Stimulated activated CD8-positive, alpha-beta memory T cell treated with anti-CD3 and anti-CD28 coated beads, Interleukin-4, amount 100 ng/mL, for 1 hour (primary cell): ENCODE measurements at places on chromosomes 5 and 9.

DNA sequence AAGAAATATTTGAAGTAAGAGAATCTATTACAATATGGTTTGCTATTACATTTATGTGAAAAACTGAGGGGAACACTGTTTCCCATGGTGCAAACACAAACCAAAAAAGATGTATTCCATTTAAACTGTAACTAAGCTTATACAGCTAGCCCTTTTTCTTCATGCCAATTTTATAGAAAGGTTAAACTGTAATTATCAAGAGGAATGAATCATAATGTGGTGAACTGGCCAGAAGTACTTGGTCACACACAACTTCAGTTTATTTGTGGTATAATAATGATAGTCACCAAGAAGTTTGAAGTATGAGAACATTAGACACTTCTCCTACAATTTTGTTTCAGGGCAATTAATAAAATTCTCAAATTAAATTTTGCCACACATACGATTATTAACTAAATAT, 177.9 kb downstream of the XRCC4 start:
- no peak for DNase-seq

GRCh38 chr5:171640480-171640879, 145.1 kb upstream of the SMIM23 start:
- no peak for DNase-seq

GRCh38 chr5:103286622-103287021, 28.1 kb downstream of the MACIR start:
- DNase-seq = no peak

DNA sequence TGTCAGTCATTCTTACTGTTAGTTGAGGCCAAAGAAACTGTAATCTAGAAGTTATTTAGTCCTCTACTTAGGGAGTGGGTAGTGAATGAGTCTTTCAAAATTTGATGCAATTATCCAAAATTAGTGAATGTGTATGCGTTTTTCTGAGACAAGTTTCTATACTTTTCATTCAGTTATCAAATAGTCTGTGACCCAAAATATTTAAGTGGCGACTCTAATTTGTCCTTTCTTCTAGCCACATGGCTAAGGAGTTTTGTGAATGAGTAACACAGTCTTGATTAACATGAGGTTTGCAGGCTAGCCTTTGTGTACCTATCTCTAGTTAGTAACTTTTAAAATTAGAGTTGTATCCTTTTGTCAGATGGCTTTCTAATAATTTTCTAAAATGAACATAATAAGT, 45.6 kb downstream of the COMMD10 start:
- DNase-seq = no peak

DNA sequence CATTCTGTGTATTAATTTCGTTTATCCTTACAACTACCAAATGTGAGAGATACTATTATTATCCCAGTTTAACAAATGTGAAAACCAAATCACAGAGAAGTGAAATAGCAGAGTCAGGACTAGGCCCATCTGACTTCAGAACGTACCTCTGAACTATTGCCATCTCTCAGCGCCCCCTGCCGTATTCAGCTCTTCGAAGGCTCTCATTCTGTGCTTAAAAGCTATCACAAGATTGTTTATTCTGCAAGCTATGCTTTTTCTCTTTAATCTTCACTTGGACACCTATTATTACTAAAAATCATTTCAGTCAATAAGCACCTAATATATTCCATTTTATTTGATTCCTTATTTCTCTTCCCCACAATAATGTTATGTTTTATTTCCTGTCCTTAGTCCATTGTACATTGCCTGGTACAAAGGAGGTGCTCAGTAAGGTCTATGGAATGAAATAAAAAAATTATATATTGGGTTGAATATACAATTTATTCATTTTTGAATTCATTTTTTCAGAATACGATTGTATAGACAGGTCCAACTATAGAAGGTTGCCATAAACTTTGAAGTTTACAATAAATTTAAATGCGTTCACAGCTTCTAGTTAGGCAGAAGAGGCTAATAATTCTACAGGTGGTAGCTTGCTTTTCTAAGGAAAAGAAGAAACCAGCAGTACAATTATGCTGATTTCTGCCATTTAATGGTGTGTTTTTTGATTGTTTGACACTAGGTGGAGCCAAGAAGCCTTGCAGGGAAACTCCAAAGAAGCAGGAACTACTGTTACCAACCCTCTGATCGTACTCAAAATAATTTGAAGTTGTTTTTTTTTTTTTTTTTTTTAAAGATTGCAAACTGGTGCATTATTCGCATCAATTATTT, 202.2 kb upstream of the DMRTA1 start:
- DNase-seq = no peak

- DNase-seq = no peak
Observed at GRCh38 chr9:131739133-131739958, 530 bp downstream of the RAPGEF1 start.

DNA sequence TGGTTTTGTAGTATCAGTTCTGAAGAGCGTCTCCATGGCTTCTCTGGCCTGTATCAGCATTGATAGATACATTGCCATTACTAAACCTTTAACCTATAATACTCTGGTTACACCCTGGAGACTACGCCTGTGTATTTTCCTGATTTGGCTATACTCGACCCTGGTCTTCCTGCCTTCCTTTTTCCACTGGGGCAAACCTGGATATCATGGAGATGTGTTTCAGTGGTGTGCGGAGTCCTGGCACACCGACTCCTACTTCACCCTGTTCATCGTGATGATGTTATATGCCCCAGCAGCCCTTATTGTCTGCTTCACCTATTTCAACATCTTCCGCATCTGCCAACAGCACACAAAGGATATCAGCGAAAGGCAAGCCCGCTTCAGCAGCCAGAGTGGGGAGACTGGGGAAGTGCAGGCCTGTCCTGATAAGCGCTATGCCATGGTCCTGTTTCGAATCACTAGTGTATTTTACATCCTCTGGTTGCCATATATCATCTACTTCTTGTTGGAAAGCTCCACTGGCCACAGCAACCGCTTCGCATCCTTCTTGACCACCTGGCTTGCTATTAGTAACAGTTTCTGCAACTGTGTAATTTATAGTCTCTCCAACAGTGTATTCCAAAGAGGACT, 1.5 kb downstream of the GPR21 start:
- no peak for DNase-seq

- DNase-seq = no peak
Observed at GRCh38 chr5:133610489-133611356, 1.6 kb downstream of the FSTL4 start.

DNA sequence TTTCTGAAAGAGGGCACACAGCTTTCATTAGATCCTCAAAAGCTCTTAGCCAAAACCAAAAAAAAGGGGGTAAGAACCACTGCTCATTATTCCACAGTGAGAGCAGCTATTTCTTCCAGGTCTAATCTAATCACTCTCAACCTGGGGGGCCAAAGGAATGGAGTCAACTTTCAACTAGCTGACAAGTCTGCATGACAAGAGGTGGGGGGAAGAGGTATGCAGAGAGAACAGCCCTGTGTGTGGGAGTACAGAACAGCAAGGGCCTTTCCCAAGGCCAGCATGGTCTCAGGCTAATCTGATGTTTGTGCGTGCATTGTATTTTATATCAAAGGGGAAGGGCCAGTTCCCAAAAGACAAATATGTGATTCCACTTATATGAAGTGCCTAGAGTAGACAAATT, 36.9 kb upstream of the PIP5K1B start:
- no peak for DNase-seq

DNA sequence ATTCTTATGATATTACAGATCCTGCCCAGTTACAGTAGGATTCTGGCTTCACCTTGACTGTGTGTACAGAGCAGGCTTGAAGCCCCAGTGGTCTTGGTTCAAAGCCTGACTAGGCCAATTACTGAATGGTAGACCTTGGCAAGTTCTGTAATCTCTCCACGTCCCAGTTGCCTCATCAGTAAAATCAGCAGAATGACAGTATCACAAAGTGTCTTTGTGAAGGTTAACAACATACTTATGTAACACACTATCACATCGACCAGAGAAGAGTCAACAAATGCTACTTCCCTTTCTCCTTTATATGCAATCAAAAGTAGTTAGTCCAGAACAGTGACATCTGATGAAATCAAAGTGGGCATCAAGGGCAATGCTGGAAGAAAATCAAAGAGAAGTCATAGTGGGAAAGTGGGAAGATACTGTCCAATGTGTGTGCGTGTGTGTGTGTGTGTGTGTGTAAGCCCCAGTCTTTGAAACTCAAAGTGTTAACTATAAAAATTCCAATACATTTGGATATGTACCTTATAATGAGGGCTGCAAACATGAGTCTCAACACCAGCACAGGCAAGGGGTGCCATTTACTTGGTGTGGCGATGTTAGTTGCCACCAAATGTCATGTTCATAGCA, 93.5 kb upstream of the EGFLAM start:
- DNase-seq = no peak

- DNase-seq = no peak
Observed at GRCh38 chr9:2853517-2853916, 9.6 kb upstream of the PUM3 start.

DNA sequence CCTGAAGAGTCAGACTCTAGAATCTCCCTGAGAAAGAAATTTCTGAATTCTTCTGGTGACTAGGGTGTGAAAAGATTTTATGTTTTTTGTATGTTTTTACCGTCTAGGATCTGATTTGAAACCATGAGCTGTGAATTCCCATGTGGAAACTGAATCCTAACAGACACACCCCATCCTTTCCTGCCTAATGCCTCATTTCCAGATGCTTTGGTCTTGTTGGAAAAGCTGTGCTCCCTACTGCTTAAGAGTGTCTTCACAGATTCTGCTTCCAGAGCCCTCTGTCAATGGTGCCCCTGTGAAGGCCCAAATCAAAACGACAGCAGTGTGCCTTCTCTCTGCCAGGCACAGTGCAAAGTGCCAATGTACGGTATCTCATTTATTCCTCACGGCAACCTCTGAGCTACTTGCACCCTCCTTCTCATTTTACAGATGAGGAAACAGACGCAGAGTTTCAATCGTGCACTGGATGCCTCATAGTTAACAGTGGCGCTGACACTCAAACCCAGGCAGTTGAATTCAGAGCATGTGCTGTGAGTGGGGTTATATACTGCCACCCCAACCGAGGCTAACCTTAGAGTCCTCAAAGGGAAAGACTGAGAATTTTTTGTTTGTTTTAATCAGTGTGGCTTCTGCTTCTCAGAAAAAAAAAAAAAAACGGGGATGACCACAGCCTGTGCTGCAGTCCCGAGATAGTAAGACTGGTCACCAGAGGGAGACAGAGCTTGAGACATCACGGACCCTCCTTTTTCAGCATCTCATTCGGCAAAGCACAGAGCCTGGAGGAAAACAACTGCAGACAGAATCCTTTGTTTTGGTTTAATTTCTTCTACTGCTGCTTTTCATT, 188.4 kb downstream of the SNCAIP start:
- DNase-seq = no peak

DNA sequence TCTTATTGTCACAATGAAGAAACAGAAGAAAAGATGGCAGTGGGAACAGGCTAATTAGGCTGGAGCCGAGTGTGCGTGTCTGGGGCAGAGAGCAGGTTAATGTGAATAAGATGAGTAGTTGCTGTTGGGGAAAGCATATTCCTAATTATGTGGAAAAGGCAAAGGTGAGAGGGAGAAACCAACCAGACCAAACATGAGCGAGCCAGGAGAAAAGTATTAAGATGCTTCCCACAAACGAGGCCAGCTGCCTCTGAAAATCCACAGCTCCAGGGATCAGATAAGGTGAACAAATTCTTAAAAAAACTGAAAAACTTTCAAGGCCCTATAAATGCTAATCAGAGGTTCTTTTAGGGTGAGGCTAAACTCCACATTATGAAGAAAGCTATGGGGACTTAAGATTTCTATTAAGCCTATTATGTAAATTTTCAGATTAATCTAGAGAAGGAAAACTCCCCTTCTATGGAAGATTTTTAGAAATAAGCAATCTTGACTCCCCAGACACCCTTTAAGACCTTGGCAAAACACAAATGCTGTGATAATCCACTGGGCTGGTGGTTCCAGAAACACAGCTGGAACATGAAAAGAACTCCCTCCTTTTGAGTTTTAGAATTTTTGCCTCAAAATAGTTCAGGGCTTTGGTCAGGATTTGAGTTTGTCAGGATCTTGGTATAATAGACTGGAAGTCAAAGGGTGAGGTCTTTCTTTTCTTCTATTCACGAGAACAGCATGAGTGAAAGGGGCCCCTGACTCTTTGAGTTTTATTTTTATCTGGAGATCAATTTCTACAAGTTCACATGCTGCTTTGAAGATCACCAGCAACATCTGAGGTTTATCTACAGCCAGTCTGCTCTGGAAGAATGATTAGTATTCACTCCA, 238.1 kb downstream of the SPOCK1 start:
- no peak for DNase-seq
